Activated CD4-positive, alpha-beta T cell treated with anti-CD3 and anti-CD28 coated beads, Interleukin-2, Interleukin-4, amounts not matched to agents 100 ng/mL and 50 ng/mL, durations not matched to agents 16 hours and 8 hours (primary cell): ENCODE measurements at places on chromosomes 13 and 19.

- DNase-seq, result peak; percentile 54
Measured at GRCh38 chr19:55460670-55461258, 678 bp downstream of the ISOC2 start.

DNA sequence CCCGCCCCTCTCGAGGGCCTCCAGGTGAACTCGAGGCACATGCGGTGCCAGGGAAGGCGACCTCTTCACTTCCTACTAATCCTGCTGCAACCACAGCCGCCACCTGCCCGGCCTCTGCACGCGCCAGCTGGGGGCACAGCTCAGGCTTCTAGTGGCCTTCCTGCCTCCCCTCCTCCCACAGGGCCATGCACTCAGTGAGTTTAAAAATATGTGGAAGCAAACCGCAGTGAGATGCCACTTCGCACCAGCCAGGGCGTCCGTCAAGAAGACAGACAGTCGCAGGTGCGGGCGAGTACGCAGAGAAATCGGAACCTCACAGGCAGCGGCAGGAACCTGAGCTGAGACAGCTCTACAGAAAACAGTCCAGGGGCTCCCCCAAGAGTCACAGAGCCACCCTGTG lies 10.4 kb downstream of the LMNB2 start:
- DNase-seq, result no peak

- no peak for DNase-seq
Measured at GRCh38 chr13:111033172-111034130, 81.7 kb upstream of the ARHGEF7 start.

GRCh38 chr19:50693064-50693975 lies 26.3 kb downstream of the SHANK1 start:
- no peak for DNase-seq
